ENCODE measurements at places on chromosomes 5 and 9.

DNA sequence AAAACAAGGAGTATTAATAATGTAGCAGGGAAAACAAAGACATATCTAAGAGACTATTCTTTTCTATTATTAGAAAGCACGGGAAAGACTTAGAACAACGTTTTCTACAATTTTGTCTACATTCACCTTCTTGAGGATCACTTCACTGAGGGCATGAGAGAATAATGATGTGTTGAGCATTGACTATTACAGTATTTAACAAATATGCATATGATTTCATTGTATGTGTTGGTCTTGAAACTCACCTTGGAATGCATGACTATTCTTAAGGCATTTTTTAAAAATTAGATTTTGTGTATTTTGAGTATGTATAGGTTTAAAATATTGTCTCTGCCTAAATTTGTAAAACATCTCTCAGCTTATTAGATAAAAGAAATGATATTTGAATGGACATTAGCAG is 1.2 kb downstream of the FSD1L start:
- DNase-seq: no peak

- DNase-seq: no peak
These were observed 767.6 kb upstream of the ADAMTS16 start for GRCh38 chr5:4372481-4372880.

GRCh38 chr9:110620726-110621125 is 41.2 kb upstream of the SVEP1 start:
- no peak for DNase-seq

GRCh38 chr9:109467936-109468335 is 30.2 kb downstream of the PTPN3 start:
- DNase-seq: no peak

DNA sequence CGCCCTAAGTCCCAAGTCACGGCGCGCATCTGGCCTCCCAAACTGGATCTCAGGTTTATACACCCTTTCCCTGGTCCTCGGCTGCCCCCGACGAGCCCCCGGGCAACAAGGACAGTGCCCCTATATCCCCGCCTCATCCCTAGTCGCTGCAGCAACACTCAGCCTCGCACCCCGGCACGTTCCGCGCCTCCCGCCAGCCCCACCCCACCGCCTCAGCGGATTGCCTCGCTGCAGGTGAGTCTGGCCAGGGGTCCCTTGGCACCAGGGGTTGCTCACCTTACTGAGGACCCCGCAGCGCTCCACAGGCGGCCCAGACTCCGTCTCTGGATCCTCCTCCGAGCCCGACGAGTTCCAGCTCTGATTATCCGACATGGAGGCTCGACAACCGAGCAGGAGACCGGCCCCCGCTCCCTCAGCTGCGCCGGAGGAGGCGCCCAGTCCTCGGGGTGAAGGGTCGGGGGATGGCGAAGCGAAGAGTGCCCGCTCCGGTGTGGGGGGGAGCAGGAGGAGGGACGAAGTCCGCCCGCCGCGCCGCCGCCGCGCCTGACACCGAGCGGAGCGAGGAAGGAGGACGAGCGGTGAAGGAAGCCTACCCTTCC is 494 bp downstream of the CERT1 start:
- no peak for DNase-seq

DNA sequence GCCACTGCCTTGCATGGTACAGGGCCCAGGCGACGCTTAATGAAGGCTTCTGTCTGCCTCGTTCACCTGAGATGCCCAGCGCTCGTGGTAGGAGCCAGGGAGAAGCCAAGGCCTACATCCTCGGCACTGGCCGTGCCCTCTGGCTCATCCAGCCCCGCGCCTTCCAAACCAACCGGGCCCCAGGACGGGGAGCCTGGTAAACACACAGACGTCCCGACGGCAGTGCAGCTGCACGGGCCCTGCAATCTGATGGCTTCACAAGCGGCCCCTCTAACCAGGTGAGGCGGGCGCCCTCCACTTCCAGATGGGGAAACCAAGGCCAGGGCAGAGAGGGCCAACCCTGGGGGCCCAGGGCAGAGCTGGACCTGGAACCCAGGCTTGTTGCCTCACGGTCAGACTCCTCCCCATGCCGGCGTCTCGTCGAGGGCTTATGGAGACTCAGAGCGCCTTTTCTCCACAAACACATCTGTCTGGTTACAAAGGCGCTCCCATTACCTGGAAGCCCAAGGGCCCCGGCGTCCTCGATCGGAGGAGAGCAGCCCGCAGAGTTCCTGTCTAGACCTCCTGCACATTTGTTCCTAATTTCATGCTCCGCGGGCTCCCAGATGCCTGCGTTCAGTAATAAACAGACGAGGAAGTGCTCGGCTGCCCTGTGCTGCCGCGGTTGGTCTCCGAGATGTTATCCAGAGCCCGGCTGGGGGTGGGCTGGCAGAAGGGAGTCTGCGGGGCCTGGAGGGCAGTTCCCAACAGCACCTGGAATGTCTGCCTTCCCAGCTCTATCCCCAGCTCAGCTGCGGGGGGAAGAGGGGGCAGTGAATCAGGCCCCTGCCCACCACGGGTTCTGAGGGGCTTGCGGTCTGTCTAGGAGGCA is 23.5 kb downstream of the FAM163B start:
- no peak for DNase-seq

- DNase-seq: no peak
These were observed 791.2 kb downstream of the MAT2B start for GRCh38 chr5:164296603-164297080.

DNA sequence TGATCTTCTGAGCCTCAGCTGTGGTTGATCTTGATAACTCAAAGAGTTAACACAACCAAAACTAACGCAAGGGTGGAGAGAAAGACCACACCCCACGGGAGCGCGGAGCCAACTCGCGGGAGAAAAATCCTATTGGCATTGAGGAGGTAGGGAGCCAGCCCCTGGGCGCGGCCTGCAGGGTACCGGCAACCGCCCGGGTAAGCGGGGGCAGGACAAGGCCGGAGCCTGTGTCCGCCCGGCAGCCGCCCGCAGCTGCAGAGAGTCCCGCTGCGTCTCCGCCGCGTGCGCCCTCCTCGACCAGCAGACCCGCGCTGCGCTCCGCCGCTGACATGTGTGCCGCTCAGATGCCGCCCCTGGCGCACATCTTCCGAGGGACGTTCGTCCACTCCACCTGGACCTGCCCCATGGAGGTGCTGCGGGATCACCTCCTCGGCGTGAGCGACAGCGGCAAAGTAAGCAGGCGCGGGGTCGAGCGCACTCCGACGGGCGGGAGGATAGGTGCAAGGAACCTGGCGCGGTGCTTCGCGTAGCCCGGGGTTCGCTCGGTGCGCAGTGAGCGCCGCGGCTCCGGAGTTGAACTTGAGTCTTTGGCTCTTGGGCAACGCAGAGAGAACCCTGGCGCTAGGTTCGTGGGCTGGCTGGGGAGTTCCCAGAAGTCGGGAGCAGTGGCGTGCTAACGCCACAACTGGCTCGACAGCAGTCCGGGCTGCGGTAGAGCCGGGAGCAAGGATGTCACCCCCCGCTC is at the start of gene GDA:
Gene GDA (plus strand): TSS at position 210 of the 745 bp plus-strand sequence. CDS start 120 bp downstream, at position 330.
- DNase-seq: no peak

- no peak for DNase-seq
These were observed 140.1 kb upstream of the FBXL17 start for GRCh38 chr5:108521841-108522506.

- DNase-seq: no peak
These were observed at the start of gene FSTL4 for GRCh38 chr5:133612249-133612860. Gene FSTL4 (minus strand): TSS chr5:133612541.

GRCh38 chr9:97320080-97320642 is 12.7 kb downstream of the CCDC180 start:
- DNase-seq: no peak

DNA sequence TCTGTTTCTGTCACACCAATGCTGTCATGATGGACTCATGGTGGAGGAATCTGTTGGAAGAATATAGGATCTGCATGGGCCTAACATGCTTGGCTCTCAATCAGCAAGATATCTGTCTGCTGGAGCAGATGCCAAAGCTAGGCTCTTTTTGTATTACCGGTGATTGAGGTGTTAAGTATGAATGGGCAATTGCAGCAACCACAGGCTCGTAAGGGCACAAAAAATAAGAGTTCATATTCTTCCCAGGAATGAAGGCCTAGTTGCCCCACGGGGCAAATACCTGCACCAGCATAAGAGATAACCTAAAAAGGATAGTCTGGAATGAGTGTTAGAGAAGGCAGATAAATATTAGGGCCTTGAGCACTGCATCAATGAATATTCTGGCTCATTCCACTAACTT is 679.5 kb upstream of the COX7C start:
- no peak for DNase-seq

DNA sequence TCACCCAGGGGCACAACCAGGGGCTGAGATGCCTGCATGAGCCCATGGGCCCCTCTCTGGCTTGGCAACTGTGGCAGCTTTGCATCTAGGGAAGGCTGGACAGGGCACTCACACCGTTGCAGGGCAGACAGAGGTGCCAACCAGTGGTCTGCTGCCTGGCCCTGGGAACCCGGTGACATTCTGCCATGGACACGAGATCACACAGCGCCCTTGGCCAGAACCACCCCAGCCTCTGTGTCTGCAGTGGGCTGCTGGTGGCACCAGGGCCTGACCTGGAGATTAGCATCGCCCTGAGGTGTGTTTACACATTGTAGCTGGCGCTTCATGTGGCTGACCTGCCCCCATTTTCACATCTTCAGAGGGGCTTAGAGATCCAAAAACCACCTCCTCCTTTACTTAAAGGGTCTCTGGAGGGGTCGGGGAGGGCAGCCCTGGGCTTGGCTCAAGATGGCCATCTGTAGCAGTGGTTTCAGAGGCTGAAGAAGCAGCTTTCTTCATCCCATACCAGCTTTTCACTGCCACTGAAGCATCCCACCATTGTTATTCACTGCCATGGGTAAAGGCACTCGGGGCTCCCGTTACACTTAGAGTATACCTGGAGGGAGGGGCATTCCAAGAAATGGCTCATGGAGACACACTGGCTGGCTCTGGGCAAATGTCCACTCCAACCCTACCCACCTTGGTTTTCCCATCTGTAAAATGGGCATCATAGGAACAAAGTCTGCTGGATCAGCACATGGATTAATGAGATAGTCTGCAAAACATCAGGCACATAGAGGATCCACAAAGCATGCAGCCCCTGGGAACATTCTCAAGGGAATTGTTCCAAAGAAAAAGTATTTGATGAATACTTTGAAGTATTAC is 11.4 kb downstream of the DCANP1 start:
- DNase-seq: no peak

GRCh38 chr5:139675213-139675612 is 27.1 kb downstream of the CXXC5 start:
- DNase-seq: no peak

- no peak for DNase-seq
These were observed 70.5 kb downstream of the PIK3R1 start for GRCh38 chr5:68285851-68286611.

GRCh38 chr5:124132843-124133242 is 613.6 kb downstream of the ZNF608 start:
- no peak for DNase-seq

- no peak for DNase-seq
These were observed 239.9 kb upstream of the PAPPA start for GRCh38 chr9:115913696-115914095.

GRCh38 chr5:10563110-10563944 is 543 bp upstream of the ANKRD33B start:
- peak; percentile 19 for DNase-seq

DNA sequence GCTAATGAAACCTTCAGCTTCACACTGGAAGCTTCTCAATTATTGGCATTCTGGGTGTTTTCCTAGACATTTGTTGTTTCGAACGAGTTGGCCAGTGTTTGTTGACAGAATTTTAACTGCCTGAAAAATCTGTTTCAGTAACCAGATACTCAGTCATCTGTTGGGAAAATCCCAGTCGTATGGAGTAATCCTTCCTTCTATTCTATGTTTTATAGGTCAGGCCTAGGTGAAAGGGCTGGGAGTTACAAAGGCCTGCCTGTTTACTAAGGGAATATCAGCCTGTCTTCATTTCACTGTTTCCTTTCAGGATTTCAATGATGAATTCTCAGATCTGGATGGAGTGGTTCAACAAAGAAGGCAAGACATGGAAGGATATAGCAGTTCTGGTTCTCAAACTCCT is 59.9 kb downstream of the GRAMD2B start:
- no peak for DNase-seq

DNA sequence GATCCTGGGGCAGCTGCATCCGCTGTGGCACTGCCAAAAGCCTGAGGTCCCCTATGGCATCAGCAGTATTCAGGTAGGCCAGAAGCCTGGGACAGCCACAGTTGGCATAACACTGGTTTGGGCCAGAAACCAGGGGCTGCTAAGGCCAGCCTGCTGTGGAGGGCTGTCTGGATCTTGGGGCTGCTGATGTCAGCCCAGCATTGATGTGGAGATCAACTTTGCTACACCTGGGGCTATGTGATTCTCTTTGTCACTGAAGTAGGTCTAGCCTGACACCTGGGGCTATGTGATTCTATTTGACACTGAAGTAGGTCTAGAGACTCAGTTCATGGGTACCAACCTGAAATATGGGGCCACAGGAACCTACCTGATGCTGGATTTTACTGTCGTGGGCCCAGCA is 411.5 kb downstream of the RASEF start:
- no peak for DNase-seq

DNA sequence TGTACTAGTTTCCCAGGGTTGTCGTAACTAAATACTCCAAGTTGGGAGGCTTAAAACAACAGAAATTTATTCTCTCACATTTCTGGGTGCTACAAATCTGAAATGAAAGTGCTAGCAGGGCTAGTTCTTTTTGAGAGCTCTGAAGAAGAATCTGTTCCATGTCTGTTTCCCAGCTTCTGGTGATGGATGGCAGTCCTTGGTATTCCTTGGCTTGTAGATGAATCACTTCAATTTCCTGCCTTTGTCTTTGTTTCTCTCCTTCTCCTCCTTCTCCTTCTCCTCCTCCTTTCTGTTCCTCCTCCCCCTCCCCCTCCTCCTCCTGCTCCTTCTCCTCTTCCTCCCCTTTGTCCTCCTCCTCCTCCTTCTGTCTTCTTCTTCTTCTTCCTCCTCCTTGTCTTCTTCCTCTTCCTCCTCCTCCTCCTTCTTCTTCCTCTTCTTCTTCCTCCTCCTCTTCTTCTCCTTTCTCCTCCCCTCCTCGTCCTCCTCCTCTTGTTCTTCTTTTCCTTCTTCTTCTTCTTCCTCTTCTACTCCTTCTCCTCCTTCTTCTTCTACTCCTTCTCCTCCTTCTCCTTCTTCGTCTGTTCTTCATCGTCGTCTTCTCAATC is 104.7 kb upstream of the ANKRD55 start:
- no peak for DNase-seq

- no peak for DNase-seq
These were observed 21.5 kb upstream of the SEMA4D start for GRCh38 chr9:89519366-89519805.

DNA sequence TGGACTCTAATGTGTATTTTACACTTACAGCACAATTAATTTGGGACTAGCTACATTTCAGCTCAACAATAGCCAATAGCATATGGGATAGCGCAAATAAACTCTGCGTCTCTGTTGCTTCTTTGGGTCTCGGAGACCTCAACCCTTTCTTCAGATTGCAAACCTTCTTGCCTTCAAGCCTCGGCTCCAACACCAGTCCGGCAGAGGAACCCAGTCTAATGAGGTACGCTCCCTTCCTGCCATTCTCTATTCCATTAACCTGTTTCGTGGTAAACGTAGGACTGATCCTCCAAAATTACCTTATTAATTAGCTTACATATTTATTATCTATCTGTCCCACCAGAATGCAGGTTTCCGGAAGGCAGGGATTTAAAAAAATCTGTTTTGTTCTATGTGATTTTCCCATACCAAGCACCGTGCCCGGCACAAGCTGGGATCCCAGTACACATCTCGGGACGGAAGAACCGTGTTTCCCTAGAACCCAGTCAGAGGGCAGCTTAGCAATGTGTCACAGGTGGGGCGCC is 525 bp upstream of the DAPK1 start:
- DNase-seq: no peak

GRCh38 chr5:25544652-25545249 is 900.0 kb upstream of the CDH10 start:
- DNase-seq: no peak

Measured in activated CD4-positive, alpha-beta T cell treated with anti-CD3 and anti-CD28 coated beads, Interleukin-2, amount 50 U/mL, for 4 hours (primary cell).